ENCODE measurements at places on chromosomes 3 and 15.

DNA sequence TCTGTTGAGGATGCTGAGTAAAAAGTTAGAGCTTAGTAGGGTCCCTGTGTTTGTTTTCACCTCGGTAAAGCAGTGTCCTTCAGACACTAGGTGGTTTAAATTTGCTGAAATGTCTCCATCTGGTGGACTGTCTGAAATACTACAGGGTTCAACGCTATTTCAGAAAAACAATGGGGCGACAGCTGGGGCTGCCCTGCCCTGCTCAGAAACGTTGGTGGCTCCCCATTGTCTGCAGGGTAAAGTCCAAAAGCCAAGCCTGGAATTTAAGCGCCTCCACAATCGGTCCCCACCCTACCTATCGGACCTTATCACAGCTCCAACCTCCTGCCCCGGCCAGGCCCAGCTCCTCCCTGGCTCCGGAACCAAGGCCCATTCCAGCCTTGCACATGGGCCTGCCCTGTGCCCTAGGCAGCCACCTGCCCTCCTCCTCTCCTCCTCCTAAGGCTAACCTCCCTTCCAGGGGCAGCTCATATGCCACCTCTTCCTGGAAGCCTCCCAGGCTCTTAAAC, 4.3 kb upstream of the TSEN2 start:
- DNase-seq: no peak

- no peak for DNase-seq
Observed at GRCh38 chr15:58538225-58538727, 106.5 kb downstream of the LIPC start.

- DNase-seq: no peak
Observed at GRCh38 chr15:53833134-53833624, 73.7 kb upstream of the WDR72 start.

DNA sequence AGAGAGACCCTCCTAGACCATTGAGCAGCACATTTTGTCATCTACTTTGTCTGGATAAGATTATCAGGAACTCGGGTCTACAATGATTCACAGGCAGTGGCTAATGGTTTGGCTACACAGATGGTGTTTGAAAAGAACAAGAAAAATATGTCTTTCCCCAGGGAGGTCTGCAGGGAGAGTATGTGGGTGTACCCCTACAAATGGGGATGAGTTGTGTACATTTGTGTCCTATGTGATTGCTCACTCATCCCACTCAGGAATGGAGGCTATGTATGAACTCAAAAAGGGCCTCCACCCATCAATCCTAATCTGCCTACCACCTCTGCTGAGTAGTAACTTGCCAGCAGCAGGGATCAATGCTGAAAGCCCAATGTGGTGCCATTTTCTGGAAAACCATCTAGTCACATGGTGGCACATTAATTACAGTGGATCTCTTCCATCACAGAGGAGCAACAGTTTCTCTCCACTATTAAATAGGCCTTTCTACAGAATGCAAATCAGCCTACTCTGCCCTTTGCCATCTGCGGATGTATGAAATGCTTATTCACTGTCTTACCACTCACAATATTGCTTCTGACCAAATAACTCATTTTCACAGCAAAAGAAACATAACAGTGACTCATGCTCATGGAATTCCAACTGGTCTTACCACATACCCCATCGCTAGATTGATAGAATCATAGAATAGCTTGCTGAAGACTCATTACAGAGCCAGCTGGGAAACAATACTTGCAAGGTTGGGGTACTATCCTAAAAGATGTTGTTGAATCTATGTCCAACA, 48.3 kb upstream of the TRIM42 start:
- no peak for DNase-seq

GRCh38 chr3:171879472-171879871, 36.3 kb downstream of the TMEM212 start:
- DNase-seq: no peak

GRCh38 chr15:46410705-46411104, 775.9 kb downstream of the SQOR start:
- DNase-seq: no peak

GRCh38 chr3:98552232-98553020, 20.6 kb downstream of the GPR15 start:
- no peak for DNase-seq

GRCh38 chr15:60651101-60651500, 172.2 kb upstream of the ICE2 start:
- no peak for DNase-seq

- no peak for DNase-seq
Observed at GRCh38 chr3:179098388-179099077, 26.9 kb upstream of the ZMAT3 start.

Data from activated gamma-delta T cell treated with Interleukin-2 at 50 U/mL for 16 hours (primary cell).